Right renal cortex interstitium (tissue), 3 donors: ENCODE measurements at places on chromosomes 6 and 20. TPM values are rescaled to one million over a fixed set of nuclear protein-coding genes. Genes with fewer than 3 reads are reported as not detected.

GRCh38 chr6:85360794-85361642 is 88.9 kb upstream of the NT5E start:
- no peak for DNase-seq

GRCh38 chr6:150382171-150382570 is 13.4 kb downstream of the IYD start:
- DNase-seq: no peak

DNA sequence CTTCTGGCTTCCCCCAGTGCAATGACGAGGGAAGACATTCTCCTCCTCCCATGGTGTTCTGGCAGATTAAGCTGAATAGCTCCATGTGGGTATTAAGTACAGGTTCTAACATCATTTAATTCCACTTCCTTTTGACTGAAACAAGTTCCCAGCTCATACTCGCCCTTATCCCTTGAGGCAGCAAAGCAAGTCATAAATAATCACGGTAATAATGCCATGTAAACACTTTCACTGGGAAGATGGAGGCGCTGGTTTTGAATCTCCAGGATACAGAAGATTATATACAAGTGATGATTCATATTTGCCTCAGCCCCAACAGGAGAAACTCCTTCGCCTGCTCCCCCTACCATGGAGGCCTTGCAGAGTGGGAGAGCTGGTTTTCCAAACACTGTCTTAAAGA is 141.3 kb downstream of the PXDC1 start:
- no peak for DNase-seq

DNA sequence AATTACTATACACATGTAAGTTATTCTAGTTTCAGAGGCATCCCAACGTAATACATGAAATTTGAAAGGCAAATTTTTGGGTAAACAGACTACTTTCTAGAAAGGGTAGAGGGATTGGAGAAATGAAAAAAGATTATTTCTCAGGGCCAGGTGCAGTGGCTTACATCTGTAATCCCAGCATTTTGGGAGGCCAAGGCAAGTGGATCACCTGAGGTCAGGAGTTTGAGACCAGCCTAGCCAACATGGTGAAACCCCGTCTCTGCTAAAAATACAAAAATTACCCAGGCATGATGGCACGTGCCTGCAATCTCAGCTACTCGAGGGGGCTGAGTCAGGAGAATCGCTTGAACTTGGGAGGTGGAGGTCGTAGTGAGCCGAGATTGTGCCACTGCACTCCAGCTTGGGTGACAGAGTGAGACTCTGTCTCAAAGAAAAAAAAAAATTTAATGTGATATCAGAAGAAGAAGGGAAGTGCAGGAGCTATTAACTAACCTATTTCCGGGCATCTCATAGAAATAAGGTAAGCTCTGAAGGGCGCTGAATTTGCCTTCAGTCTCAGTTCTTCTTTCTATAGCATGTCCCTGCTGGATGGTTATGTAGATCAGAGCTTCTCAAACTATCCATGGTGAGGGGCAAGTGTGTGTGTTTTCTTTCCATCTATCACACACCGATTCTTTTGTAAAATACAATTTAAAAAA is 100.3 kb upstream of the MTHFD1L start:
- DNase-seq: no peak

- DNase-seq: no peak
Observed at GRCh38 chr20:44154521-44155001, 32.4 kb downstream of the JPH2 start.

- no peak for DNase-seq
Observed at GRCh38 chr20:51121272-51121671, 98.4 kb upstream of the KCNG1 start.

- DNase-seq: no peak
Observed at GRCh38 chr6:169288591-169288990, 34.9 kb upstream of the THBS2 start.

DNA sequence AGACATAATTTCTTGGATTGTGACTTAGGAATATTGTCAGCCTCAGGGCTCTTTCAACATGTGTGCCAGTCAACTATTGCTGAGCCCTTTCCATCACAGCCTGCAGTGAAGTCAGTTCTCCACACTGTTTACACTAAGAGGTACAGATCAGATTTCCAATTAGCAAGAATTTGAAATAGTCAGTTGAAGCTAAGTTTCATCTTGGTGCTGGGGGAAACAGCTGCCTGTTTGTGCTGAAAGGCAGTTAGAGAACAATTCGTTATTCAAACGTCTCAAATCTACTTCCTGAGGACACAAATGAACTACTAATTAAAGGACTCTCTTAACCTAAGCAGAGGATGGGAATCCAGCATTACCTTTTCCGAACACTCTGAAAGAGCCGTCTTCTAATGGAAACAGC is 25.9 kb downstream of the ADGRF1 start:
- no peak for DNase-seq

GRCh38 chr6:138657065-138657425 is 116.5 kb upstream of the CCDC28A start:
- DNase-seq: no peak

GRCh38 chr6:162736961-162737360 is 9.2 kb downstream of the PACRG start:
- no peak for DNase-seq

Gene CD93
- polyA plus RNA-seq: 39.5 TPM

Gene C6orf58
- polyA plus RNA-seq: 2.1 TPM
